Naive B cell (primary cell): ENCODE measurements at places on chromosomes 2 and 18. TPM values are rescaled to one million over a fixed set of nuclear protein-coding genes. Genes with fewer than 3 reads are reported as not detected.

The IFT172 gene
- 3.8 TPM for polyA plus RNA-seq

The WNT10A gene
- 23.9 TPM for polyA plus RNA-seq

The ALPG gene
- not detected for polyA plus RNA-seq

The LAMA3 gene
- 0.45 TPM for polyA plus RNA-seq

The COL3A1 gene
- polyA plus RNA-seq = not detected

The R3HDM1 gene
- polyA plus RNA-seq = 12.7 TPM

The EFR3B gene
- not detected for polyA plus RNA-seq

The IL1R1 gene
- not detected for polyA plus RNA-seq

The FTCDNL1 gene
- 1.0 TPM for polyA plus RNA-seq

The FAM110C gene
- polyA plus RNA-seq = not detected

The ZBTB7C gene
- polyA plus RNA-seq = not detected

The STAT4 gene
- polyA plus RNA-seq = 0.73 TPM

The G6PC2 gene
- polyA plus RNA-seq = not detected

The GPBAR1 gene
- polyA plus RNA-seq = 1.8 TPM

The MYO5B gene
- polyA plus RNA-seq = not detected

The KCNG2 gene
- polyA plus RNA-seq = not detected

The TMEFF2 gene
- not detected for polyA plus RNA-seq

The KRTCAP3 gene
- polyA plus RNA-seq = 3.9 TPM

The FABP1 gene
- not detected for polyA plus RNA-seq

The CCL20 gene
- not detected for polyA plus RNA-seq

The C2orf80 gene
- polyA plus RNA-seq = not detected

The TMEM163 gene
- 1.0 TPM for polyA plus RNA-seq

The GALNT3 gene
- polyA plus RNA-seq = 5.1 TPM

The ATOH8 gene
- polyA plus RNA-seq = not detected

The AQP12A gene
- polyA plus RNA-seq = not detected
